HCT116 (cell line): ENCODE measurements at places on chromosomes 3 and 15. TPM values are rescaled to one million over a fixed set of nuclear protein-coding genes. Genes with fewer than 3 reads are reported as not detected.

DNA sequence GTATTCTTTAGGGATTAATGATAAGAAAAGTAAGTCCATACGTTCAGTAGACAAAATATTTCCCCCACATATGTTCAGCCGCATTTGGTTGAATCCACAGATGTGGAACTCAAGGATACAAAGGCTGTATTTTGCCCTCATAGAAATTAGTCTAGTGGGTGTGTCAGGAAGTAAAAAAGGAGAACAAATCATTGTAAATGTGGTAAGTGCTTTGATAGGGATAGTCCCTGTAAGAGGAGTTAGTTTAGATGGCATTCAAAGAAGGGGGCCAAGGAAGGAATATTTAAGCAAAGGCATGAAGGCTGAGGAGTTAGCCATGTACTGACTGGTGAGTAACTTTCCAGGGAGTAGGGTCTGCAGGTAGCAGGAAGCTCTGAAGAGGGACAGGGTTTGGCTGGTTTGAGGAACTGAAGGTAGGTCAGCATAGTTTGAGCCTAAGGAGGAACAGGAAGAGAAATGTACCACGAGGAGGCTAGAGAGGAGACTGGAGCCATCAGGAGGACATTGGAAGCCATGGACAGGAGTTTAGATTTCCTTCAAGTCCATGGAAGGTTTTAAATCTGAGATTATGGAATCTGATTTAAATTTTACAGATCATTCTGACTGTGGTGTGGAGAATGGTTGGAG lies 98.8 kb downstream of the MME start:
- no peak for DNase-seq

- DNase-seq = no peak
Observed at GRCh38 chr3:60448696-60449095, 802.6 kb downstream of the FHIT start.

GRCh38 chr3:141349711-141350110 lies 18.6 kb upstream of the ZBTB38 start:
- no peak for DNase-seq

- DNase-seq = no peak
Observed at GRCh38 chr3:6182476-6182875, 678.4 kb upstream of the GRM7 start.

DNA sequence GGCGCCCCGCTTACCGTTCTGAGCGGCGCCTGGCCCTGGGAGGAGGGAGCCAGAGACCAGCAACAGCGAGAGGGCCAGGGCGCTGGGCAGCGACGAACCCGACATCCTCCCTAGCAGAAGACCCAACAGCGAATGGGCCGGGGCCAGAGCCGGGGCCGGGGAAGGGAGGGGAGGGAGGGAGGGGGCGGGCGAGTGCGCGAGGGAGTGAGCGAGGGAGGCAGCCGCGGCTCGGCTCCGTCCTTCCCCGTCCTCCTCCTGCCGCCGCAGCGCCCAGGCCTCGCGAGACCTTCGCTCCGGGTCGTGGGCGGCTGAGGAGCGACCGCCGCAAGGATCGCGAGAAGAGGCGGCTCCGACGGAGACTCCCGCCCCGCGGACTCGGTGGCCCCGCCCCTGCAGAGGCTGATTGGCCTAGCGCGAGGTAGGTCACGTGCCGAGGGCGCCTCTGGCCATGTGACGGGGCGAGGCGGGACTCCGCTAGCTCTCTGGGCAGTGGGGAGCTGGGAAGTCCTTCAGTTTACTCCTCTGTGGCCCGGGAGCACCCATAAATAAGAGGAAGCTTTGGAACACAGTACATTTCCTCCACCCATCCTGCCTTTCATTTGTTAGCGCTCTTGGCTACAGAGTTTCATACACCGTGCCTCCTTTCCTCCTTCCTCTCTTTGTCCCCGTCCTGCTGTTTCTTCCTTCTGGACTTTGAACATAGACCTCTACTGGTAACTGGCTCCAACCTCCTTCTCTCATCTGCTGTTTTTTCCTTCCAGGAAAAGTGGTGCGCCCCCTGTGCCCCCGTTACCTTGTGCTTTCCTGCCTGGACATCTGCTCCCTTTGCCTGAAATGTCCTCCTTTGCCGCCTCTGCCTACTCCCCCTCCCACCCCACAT lies at the start of gene NPTN:
Gene NPTN (minus strand): TSS at position 279 of the 880 bp plus-strand sequence. CDS start 174 bp downstream, at position 105.
- peak; percentile 89 for DNase-seq

DNA sequence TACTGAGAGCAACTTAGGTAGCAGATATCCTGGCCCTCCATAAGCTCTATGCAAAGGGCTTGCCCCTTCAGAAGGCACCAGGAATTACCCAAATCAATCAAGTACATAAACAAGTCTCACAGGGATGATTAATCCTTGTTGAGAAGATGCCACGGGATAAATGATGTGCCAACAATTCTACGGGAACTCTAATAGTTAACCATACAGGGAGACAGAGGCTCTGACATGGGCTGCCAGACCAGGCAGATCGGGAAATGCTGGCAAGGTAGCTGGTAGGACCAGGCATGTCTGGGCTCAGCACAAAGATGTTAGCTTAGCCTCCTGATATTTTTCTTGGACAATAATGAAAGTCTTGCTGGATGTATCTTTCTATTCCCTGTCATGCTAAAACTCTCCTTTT lies 249.3 kb upstream of the THBS1 start:
- DNase-seq = no peak

GRCh38 chr3:97720417-97720816 lies 44.1 kb upstream of the ARL6 start:
- DNase-seq = no peak

- no peak for DNase-seq
Observed at GRCh38 chr3:23932571-23932970, 12.5 kb upstream of the NR1D2 start.

DNA sequence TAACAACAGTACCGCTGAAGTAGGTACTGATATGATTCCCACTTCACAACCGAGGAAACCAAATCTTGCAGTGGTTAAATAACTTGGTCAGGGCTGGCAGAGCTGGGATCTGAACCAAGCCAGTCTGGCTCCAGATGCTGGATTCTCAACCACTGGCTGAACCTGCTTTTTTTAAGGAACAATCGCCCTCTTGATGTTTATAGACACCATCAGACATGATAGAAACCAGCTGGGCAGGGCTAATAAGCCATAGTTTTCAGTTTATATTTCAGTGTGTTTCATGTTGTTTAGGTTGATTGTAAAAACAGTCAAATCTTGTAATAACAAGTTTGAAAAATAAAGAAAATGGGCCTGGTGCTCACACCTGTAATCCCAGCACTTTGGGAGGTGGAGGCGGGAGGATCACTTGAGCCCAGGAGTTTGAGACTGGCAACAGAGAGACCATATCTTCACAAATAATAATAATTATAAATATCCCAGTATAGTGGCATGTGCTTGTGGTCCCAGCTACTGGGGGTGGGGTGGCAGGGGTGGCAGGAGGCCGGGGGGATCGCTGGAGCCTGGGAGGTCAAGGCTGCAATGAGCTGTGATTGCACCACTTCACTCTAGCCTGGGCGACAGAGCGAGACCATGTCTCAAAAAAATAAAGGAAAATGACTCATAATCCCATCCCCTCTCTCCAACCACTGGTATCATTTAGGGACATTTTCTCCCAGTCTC lies 36.7 kb downstream of the XYLB start:
- DNase-seq = no peak

DNA sequence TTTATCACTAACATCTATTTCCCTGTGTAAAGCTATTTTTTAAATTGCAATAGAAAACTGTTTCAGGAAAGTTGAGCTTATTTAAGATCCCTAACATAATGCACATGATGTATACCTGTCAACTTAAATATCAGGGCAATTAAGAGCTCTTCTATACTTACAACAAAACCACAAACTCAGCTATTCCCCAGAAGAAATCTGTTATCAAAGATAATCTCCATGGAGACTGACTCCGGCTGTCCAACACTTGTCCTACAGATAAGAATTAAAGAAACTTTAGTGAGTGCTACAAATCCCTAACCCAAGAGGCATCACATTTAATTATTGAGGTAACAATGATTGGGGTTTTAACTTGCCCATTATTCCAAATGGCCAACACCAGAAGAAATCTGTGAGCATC lies 3.4 kb downstream of the SELENOK start:
- no peak for DNase-seq

GRCh38 chr3:109995377-109995776 lies 658.0 kb upstream of the DPPA4 start:
- no peak for DNase-seq

GRCh38 chr15:84835661-84836337 lies 18.6 kb downstream of the ALPK3 start:
- DNase-seq = no peak

DNA sequence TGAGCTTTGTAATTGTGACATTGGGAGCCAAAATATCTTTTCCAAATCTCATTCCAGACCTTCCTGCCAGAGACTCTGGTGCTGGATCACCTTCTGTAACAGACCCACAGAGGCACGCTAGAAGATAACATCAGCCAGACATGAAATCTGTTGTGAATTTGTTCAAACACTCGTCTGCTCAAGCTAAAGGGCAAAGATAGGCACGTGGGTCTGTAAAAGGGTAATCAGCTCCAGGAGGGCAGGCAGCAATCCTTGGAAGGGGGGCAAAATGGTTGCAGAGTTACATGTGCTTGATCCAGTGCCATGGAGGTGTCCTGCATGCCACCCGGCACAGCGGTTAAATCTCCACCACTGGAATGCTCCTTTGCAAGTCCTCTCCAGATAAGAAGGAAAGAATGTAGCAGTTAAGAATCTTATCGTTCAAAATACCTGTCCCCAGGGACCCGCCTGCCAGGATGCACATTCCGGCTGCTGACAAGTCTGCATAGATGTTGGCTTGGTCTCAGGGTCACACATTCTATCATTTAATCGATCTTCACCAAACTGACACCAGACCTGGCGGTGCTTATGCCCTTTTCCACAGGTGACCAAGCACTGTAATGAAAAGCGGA lies 74.8 kb downstream of the ADAMTS9 start:
- DNase-seq = no peak

GRCh38 chr3:177689869-177690268 lies 492.6 kb upstream of the TBL1XR1 start:
- no peak for DNase-seq

DNA sequence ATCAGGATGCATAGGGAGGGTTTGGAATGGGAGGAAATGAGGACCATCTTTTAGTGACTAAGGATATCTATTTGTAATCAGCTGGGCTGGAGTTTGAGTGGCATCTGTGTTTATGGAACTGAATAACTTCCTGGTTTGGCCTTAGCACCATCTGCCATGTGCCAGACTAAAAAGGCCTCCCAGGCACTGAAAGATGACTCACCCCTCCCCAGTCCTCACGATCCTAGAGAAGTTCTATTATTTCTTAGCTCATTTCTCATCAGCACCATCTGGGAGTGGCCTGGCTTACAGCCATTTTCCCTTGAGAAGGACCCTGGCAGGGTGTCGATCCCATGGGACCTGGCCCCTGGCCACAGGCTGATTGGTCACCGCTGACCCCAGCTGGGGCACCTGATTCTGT lies 23.9 kb upstream of the CTXND1 start:
- no peak for DNase-seq

- DNase-seq = no peak
Observed at GRCh38 chr3:159948429-159949144, 40.0 kb upstream of the IL12A start.

- peak; percentile 56 for DNase-seq
Observed at GRCh38 chr3:4656059-4656458, 162.9 kb downstream of the ITPR1 start.

DNA sequence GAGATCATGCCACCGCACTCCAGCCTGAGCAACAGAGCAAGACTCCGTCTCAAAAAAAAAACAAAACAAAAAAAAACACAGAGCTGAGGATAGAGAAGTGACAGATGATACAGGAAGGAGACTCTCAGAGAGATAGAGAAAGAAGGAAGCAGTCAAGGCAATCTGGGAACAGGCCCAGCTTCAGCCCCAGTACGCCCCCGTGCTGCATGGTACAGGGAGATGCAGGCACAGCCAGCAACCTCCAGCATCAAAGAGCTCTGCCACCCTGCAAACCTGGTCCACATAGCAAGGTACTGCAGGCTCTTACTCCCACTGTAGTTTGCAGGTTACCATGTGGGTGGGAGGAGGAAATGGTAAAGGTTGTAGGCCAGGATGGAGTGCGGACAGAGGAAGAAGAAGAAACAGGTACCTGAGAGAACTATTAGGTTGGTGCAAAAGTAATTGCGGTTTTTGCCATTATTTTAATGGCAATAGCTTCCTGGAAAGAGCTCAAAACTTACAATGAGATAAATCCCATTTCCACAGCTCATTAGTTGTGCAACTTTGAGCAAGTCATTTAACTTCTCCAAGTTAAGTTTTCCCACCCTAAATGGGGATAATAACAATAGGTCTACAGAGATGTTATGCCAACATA lies 253.0 kb downstream of the ARRDC4 start:
- DNase-seq = no peak

- no peak for DNase-seq
Observed at GRCh38 chr3:183515968-183516851, 39.3 kb downstream of the KLHL6 start.

DNA sequence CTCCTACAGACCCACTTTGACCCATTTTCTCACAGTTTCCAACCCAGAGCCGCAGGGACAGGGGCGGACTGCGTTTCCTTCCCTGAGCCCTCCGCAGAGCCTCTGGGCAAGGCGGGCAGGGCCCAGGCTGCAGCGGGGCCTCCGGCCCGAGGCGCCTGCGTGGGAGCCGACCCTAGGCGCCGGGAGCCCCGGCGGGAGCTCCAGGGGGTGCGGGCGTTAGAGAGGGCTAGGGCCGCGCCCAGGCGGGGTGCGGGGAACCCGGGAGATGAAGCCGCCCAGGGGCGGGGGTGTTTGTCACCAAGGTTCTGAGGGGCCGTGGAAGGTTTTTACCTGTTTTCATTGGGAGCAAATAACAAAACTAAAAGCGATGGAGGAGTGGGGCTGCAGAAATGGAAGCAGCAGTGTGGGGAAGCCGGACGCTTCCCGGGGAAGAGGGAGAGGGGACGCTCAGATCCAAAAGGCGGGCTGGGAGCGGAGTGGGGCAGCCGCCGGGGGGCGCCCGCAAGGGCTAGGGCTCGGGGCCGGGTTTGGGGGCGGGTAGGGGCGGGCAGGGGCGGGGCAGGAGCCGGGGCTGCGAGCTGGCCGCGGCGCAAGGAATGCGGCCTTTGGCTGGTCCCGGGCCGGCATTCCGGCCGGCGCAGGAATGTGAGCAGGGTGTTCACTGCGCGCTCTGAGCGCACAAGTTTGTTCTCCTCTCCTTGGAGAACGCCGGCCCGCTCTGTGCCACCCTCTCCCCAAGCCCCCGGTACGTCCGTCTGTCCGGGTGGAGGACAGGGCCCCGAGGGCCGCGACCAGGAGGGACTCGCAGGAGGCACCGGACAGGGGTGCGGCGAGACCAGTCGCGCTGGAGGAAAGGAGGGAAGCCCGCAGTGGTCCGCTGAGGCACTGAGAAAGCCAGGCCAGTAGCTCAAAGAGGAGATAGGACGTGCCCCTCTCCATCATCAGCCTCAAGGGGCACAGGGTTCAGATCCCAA lies 61.1 kb downstream of the AMOTL2 start:
- DNase-seq = no peak

GRCh38 chr3:155420406-155420805 lies 126.9 kb upstream of the STRIT1 start:
- DNase-seq = no peak

Gene MYO5A
- total RNA-seq = 17.6 TPM

Gene MINAR1
- 1.9 TPM for total RNA-seq

Gene ADAMTS9
- 0.05 TPM for total RNA-seq

Gene C2CD4A
- not detected for total RNA-seq

Gene LMLN
- 7.2 TPM for total RNA-seq

Gene WDR53
- total RNA-seq = 14.8 TPM

Gene GRAMD1C
- 7.9 TPM for total RNA-seq

Gene TEX9
- 5.2 TPM for total RNA-seq

Gene C15orf62
- 0.10 TPM for total RNA-seq

Gene ZKSCAN7
- not detected for total RNA-seq

Gene MUC20
- 2.4 TPM for total RNA-seq
